ENCODE measurements at places on chromosomes 11 and 22.

DNA sequence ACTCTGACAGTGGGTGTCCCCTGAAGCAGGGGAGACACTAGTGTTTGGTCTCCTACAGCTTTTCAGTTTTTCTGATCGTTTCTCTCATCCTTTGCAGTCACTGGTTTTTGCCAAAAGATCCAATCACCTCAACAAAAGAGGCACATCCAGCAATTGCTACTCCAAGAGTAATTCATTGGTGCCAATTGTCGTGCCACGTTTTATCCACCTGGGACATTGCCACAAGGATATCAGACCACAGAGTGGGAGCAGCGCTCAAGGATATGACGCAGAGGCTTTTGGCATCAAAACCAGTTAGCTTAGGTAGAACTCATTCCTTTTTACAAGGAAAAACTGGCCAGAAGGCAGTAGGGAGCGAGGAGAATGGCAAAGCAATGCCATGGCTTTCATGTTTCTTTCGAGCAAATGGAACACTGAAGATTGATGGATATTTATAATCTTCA, 40.9 kb upstream of the BLID start:
- DNase-seq = no peak

DNA sequence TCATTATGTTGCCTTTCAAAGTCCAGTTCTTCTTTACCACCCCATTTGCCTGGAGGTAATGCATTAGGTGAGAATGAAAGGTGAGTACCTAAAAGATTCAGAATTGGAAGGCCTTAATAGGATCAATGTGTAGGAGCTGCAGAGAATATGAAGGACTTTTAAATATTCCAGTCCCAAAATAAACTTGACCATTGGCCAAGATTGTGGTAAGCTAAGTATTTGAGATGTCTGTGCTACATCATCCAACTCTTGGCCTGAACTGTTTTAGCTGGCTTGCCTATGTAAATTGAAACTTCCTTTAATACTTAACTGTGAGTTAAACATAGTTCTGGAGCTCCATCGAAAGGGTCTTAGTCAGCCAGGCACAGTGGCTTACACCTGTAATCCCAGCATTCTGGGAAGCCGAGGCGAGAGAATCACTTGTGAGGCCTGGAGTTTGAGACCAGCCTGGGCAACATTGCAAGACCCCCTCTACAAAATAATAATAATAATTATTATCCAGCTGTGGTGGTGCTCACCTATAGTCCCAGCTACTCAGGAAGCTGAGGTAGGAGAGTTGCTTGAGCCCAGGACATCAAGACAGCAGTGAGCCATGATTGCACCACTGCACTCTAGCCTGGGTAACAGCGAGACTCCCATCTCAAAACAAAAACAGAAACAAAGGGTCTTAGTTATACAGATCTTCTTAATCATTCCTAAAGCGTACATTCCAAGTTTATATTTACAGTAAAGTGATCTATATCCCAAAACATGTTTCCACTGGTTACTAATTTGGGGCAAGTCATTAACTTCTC, 29.8 kb downstream of the MTMR3 start:
- DNase-seq = no peak

GRCh38 chr11:35239471-35240075, 100.6 kb downstream of the CD44 start:
- no peak for DNase-seq

GRCh38 chr11:122516686-122517085, 138.8 kb upstream of the UBASH3B start:
- no peak for DNase-seq

DNA sequence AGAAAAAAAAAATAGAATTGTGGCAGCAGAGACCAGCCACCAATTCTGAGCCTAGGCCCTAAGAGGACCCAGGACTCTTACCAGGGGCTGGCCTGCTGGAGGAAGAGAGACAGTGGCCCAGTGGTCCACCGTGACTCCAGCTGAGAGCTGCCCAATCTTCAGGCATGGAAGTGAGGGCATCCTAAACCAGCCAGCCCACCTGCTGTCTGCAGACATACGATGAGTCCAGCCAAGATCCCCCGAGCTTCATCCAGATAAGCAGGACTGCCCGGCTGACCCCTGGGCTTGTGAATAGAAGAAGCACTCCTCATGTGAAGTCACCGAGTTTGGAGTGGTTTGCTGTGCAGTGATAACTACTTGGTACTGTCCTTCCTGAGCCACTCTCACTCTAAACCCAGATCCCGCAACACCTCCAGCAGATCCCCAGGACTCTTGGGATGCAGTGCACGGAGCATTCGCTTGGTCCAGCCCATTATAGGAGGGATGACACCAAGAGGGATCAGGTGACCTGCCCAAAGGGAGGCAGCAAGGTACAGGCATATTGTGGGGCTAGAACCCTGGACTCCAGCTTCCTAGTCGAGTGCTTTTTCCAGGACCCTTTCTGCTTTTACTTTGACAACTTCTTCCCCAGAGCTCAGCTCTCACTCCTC, 41.7 kb upstream of the FGF3 start:
- DNase-seq = no peak

- no peak for DNase-seq
Observed at GRCh38 chr22:44133901-44134571, 46.7 kb upstream of the PARVG start.

- DNase-seq = no peak
Observed at GRCh38 chr11:10920875-10921274, 63.0 kb upstream of the ZBED5 start.

DNA sequence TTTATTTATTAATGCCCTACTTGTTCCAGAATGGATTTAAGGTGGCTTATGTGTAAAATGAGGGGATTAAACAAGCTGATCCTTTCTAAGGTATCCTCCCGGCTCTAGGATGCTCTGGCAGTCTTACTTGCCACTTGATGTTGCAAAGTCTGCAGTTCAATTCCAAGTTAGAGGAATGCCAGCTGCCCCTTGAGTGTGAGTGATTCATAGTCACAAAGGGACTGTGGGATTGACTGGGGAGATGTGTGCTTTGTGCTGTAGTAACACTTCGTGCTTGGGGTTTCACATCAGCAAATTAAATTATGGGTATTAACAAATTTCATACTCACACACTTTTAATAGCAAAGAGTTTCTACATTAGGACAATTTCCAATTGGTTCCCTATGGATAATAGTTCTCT, 550.8 kb upstream of the CADM1 start:
- DNase-seq = no peak

GRCh38 chr11:111312076-111312475, 13.7 kb downstream of the POU2AF3 start:
- no peak for DNase-seq

DNA sequence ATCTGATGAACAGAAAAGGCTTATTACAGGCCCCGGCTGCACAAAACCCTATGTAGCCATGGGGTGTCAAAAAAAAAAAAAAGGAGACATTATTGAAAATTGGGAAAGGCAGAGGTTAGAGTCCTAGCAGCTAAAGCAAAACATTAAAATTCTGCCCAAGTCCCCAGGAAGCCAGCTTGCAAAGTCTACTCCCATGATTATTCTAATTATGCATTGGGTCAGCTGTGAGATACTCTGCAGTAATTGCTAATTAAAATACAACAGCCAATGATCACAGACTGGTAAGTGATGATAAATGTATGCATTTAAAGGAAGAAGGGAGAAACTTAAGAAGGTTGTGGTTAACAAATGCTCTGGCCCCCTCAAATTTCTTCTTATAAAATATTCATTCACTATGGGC, 286.9 kb upstream of the PITPNB start:
- no peak for DNase-seq

DNA sequence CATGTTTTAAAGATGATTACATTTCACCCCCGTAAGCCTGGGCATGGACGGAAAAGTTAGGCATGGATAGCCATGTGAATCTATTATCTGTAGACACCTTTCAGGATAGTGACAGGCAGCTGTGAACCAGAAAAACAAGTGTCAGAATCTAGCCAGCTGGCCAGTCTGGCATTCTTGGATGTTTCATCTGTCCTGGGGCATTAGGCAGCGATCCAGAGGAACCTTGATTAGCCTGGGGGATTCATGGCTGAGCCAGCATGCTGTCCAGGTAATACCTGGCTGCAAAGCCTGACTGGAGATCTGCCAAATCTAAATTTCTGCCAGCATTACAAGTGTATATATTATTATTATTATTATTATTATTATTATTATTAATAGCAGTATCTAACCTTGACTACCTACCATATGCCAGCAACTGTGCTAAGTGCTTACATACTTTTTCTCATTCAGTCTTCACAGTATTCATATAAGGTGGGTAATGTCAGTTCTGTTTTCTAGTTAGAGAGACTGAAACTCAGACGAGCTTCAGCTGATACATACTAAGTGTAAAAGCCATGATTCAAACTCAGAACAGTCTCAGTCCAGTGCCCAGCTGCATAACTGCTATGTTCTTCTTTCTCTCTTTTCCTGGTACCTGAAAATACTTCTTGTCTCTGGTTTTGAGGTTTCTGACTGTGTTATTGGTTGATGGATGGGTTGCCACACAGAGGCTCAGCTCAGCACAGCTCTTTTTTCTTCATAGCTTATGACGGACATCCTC, 12.8 kb downstream of the BMAL1 start:
- no peak for DNase-seq

DNA sequence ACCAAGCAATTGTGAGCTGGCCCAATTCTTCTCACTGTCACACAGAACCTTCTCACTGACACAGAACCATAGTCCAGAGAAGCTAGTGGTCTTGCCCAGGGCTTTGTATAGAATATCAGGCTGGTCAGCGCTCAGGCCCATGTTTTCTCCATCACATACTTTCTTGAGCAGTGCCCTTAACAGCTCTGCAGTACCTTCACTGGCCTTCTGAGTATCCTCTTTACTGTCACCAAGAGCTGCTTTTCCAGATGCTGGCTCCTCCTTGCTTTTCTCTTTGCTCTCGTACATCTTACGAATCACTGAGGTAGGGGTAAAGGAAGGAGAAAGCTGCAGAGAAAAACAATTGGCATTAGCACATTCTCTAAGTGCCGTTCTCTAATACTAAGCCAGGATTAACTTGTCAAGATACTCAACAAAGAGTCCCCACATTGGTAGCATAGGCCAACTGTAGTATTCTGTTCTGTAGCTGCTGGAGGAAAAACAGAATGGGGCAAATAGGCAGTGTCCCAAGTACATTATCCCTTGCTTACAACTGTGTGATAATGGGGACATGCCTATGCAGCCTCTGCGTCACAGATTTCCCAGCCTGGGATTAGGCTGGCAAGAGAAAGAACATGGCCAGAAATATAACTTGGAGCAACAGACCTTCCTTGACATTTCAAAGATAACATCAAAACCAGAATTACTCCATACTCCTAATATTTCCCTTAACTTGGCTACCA, 43.5 kb downstream of the DRG1 start:
- no peak for DNase-seq

GRCh38 chr11:68838572-68838964, 3.1 kb downstream of the CPT1A start:
- no peak for DNase-seq

GRCh38 chr11:44854741-44855492, 95.8 kb downstream of the TP53I11 start:
- DNase-seq = no peak

DNA sequence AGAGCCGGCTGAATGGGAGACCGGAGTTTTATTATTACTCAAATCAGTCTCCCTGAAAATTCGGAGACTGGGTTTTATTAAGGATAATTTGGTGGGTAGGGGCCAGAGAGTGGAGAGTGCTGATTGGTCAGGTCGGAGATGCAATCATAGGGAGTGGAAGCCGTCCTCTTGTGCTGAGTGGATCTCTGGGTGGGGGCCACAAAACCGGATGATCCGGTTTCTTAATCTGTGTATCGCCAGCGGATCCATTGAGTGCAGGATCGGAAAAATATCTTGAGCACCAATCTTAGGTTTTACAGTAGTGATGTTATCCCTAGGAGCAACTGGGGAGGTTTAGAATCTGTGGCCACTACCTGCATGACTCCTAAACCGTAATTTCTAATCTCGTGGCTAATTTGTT, 886 bp upstream of the NIPSNAP1 start:
- no peak for DNase-seq

GRCh38 chr22:23274146-23274526, 93.8 kb downstream of the BCR start:
- DNase-seq = no peak

GRCh38 chr22:35660291-35661127, 12.3 kb downstream of the APOL6 start:
- no peak for DNase-seq

- no peak for DNase-seq
Observed at GRCh38 chr11:9075556-9075955, 15.8 kb downstream of the SCUBE2 start.

DNA sequence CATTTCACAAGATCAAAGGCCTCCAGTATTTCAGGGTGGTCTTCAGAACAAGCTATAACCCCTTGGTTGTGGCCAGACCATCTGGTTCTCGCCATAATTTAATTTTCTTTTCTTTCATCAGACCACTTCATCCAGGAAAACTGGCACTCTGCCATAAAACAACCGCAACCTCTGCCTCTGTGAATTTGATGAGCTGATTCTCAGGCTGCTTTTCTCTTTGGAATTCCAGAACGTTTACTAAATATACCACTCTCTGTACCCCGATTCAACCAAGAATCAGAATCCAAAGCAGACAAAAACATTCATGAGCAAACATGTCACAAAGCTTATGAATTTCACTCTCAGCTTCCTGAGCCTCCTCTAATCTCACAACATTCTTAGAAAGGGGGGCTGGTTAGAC, 331.8 kb upstream of the SYN3 start:
- DNase-seq = no peak

DNA sequence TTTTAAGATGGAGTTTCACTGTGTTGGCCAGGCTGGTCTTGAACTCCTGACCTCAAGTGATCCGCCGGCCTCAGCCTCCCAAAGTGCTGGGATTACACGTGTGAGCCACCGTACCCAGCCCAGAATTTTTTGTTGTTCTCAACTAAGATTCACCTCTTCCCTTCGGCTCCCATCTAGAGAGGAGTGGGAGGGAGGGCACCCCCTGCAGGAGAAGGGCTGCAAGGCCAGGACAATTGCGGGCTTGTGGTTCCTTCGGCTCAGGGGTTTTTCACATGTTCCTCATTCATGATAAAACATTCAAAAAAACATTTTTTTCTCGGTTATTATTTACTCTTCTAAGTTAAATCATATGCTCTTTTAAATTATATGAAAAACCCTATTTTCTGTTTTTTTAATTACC, 201.1 kb upstream of the LRRC4C start:
- no peak for DNase-seq

GRCh38 chr11:47325271-47326041, 27.0 kb downstream of the MYBPC3 start:
- DNase-seq = no peak

- no peak for DNase-seq
Observed at GRCh38 chr22:43228330-43228729, 41.4 kb upstream of the TTLL12 start.
